Posterior vena cava (tissue), 2 donors: ENCODE measurements at places on chromosomes 2 and 18. TPM values are rescaled to one million over a fixed set of nuclear protein-coding genes. Genes with fewer than 3 reads are reported as not detected.

UGT1A10 gene
- total RNA-seq = not detected

ASAP2 gene
- 31.3 TPM for total RNA-seq

IL18RAP gene
- 4.1 TPM for total RNA-seq

TUBA4B gene
- total RNA-seq = not detected

OTX1 gene
- total RNA-seq = not detected

RBM43 gene
- 5.0 TPM for total RNA-seq

QPCT gene
- total RNA-seq = 3.2 TPM

REG1B gene
- total RNA-seq = 0.69 TPM

LRRFIP1 gene
- 180 TPM for total RNA-seq

TFPI gene
- total RNA-seq = 109 TPM

ABHD1 gene
- 0.48 TPM for total RNA-seq

RBM44 gene
- 1.6 TPM for total RNA-seq

SERPINB12 gene
- total RNA-seq = not detected

GRCh38 chr2:18464913-18465312 is 95.5 kb downstream of the RDH14 start:
- no peak for DNase-seq

GRCh38 chr2:101011152-101011551 is 9.1 kb downstream of the RPL31 start:
- no peak for DNase-seq

DNA sequence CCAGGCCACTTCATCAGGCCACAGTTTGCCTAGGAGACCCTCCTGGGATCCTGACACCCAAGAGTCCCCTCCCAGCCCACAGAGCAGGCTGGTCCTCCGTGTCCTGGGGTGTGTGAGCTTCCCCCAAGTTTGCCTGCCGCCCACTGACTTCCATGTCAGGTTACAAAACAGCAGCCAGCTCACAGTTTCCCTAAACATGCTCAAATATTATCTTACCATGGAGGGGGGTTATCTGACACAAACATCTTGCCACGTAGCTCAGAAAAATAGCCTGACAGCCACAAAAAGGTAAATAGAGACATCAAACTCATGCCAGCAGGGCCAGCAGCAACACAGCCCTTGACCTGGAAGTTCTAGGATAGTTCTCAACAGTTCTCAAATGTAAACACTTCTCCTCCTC is 346.5 kb downstream of the TNS1 start:
- no peak for DNase-seq

- DNase-seq = no peak
These were observed 58.0 kb downstream of the DDX1 start for GRCh38 chr2:15649561-15650255.

- DNase-seq = no peak
These were observed 608.5 kb downstream of the RNF144A start for GRCh38 chr2:7525746-7526145.

- no peak for DNase-seq
These were observed 58.7 kb downstream of the L3MBTL4 start for GRCh38 chr18:6355789-6356589.

- no peak for DNase-seq
These were observed 1.3 kb downstream of the DCDC2C start for GRCh38 chr2:3704692-3705091.

DNA sequence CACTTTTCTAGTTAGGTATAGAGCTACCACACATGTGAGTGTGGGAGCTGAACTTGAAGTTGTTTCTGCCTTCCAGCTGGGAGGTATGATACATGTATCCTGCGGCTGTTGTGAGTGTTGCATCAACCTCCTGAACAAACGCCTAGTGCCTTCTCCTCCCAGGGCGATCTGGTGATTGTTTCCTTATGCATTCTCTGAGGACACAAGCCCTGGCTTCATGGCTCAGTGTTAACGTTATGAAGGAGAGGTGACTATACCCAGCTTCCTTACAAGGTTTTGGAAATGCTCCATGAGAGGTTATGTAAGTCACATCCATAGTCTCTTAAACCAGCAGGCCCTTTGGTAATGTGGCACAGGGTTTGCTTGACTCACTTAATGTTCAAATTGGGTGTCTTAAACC is 64.9 kb downstream of the SPRED2 start:
- no peak for DNase-seq

DNA sequence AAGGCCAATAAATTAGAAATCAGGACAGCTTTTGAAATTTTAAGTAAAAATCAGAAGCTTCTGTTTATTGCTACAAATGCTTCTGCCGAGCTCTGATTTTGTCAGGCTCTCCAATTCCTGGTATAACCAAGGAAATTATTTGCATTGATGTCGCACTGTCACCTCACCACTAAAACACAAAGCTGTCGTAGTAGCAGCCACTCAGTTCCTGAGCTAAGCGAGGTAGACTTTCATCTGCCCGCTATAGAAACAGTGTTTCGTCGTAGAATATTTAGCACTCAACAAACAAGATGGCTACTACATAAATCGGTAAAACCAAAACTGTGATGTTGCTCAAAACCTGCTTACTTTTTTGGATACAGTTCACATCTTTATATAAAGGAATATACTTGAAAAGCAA is 141.3 kb upstream of the FOSL2 start:
- no peak for DNase-seq

GRCh38 chr2:7824211-7824610 is 857.6 kb upstream of the ID2 start:
- DNase-seq = no peak

- DNase-seq = peak; percentile 9
These were observed 16.2 kb upstream of the RHOB start for GRCh38 chr2:20430461-20431300.

DNA sequence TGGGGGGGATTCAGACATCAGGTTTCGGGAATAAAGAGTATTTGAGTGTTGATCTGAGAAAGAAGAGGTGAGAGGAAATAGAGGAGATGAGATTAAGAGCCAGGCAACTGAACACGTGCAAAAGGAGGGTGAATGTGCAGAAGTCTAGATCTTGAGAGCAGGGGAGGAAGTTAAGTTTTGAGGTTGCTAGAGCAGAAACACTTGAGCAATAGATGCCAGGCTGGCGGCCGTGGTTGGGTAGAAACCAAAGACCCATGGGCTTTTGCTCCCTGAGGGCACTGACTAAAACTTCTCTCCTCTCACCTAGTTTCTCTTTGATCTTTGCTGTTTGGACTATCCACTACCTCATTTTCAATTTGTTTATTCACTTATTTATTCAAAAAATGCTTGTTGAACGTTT is 116.0 kb downstream of the CDC42EP3 start:
- DNase-seq = peak; percentile 80

DNA sequence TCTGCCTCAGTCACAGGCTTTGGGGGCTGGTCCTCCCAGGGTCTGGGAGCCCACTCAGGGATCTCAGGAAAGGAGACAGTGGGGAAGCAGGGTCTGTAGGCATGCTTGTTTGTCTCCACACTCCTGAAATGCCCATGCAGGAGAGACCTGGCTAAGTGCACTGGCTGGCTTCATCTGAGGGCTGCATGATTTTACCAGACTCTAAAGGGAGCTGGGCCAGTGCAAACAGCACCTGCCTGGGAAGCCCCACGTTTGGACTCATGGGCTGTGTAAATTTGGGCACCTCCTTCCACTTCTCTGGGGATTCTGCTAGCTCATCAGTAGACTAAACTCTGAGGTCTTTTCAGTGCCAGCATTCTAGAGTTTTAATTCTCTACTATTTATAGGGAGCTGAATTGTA is 33.7 kb downstream of the LYPD1 start:
- DNase-seq = no peak

DNA sequence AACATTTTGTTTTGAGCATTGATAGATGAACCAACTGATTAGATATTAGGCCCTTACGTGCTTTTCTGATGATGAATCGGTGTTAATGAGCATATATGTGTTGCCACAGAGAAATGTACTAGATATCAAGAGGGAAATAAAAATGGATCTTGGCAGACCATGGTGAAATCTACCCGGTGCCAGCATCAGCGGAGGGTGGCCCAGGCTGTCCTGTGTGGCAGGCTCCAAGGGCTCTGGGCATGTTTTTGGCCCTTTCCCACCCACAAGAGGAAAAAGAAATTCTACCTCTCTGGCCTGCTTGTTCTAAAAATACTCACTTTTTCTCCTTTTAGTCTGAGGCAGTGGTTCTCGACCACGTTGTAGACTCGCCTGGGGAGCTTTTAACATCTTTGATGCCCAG is 154.2 kb downstream of the CTIF start:
- no peak for DNase-seq

- DNase-seq = peak; percentile 73
These were observed 14.4 kb upstream of the ALLC start for GRCh38 chr2:3643371-3644245.

DNA sequence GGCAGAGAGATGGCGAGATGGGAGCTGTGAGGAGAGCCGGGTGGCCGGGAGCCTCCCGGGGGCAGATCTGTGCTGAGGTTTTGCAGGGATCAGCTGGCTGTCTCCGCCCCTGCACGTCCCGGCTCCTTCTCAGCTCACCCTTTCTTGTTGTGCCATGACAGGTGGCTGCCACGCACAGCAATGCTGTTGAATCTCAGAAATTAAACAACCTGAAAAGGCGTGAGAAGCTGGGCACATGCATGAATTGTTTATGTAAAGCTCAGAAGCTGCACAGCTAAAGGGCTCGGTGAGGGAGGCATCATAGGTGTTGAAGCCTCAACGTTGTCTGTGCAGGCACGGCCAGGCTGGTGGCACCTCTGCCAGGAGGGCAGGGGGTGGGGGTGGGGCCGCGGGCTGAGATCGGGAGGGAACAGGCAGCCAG is 858 bp upstream of the RTP5 start:
- no peak for DNase-seq

GRCh38 chr2:55965966-55966365 is 42.4 kb upstream of the EFEMP1 start:
- no peak for DNase-seq

GRCh38 chr2:138676619-138677021 is 103.6 kb downstream of the NXPH2 start:
- no peak for DNase-seq

GRCh38 chr18:76265497-76266235 is 229.4 kb downstream of the ZNF516 start:
- DNase-seq = no peak

- no peak for DNase-seq
These were observed 268.5 kb upstream of the HDAC4 start for GRCh38 chr2:239669181-239669898.

DNA sequence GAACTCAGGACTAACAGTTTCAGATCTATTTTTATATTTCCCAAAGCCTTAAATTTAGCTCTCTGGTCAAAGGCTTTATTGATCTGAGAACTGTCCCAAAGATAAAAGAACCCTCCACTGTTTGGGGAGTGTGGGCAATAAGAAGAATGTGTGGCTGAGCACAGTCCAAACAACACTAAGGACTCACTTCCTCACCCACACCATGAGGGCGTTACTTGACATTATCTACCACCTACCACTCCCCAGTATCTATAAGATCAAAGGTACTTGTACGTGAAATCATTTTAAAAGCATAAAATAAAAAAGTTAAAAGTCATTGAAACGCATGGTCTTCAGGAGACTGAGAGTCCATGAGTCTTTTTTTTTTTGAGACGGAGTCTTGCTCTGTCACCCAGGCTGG is 54.6 kb upstream of the NFU1 start:
- no peak for DNase-seq

DNA sequence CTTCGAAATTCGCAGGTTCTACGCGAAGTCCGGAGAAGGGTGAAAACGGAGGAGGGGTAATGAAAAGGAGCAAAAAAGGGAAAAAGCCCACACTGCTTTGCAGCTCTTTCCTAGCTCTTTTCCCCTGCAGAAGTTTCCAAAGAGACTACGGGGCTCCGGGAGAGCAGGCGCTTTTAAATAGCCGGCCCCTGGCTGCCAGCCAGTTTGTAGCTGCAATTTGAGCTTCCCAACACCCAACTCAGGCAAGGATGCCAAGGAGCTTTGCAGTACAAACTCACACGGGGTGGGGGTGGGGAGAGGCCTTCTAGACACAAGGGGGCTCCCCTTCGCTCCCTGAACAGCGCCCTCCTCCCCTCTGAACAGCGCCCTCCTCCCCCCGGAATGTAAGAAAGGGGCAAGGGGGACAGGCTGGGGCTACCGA is at the start of gene IGFBP5:
TSS of gene IGFBP5 (minus strand) at position 149 of the 421 bp plus-strand sequence. CDS start 774 bp downstream, outside the sequence.
- peak; percentile 95 for DNase-seq

DNA sequence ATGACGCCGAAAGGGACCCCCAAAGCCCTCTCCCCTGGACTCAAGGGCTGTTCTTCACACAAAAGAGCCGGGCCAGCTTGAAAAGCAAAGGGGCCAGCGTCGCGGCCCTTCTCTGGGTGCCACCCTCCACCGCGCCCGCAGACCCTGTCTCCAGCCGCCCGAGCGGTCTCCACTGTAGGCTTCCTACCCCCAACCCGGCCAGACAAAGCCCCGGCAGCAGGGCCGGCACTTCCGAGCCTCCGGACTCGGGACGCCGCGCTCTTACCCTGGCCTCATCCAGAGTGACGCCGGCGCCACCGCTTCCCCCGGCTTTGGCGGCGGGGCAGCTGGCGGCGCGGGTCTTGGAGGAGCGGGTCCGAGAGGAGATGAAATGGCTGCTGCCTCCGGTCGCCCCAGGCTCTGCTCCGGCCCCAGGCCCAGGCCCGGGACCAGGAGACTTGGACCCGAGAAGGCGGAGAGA is 603 bp downstream of the ATAD2B start:
- peak; percentile 85 for DNase-seq

DNA sequence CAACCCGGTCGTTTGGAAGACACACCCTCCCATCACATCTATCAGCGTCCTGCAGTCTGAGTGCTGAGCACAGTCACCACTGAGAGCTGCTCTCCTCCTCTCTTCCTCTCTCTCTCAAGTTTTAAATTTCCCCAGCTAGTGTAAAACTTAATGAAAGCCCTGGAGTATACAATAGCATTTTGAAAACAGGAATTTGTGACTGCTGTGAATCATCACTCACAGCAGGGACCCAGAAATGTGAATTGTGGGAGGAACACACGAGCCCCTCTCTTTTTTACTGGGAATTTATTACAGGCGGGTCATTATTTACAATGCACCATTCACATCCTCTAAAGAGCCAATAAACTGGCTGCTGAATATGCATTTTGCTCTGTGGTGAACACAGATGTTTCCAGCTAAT is 185.0 kb upstream of the SMIM21 start:
- DNase-seq = no peak

- no peak for DNase-seq
These were observed 507.6 kb downstream of the SUCLG1 start for GRCh38 chr2:83951378-83951947.

DNA sequence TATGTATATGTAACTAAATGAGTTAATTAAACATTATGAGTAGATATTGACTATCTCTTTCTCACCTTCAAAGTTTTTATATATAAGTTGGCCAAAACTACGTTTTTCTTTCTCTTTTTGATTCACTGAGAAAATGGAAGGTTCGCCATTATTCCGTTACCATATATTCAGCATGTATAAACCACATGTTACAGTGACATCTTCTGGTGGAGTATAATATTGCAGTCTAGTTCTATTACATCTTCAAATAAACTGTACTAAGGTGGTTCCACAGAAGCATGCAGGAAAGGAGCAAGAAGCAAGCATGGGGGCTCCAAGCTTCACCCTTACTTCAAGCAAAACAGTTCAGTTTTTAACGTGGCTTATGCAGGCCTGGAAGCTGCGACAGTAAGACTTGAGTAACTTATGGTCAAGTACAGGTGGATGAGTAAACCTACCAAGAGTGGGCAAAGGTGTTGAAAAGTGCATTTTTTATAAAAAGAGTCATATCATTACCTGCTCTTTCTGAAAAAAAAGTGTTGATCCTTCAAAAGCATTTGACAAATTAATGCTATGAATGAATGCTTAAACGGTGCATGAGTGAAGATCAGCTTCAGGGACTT is 129.8 kb upstream of the RAB6C start:
- DNase-seq = no peak

GRCh38 chr2:83054751-83055150 is 1404.3 kb downstream of the SUCLG1 start:
- no peak for DNase-seq

- DNase-seq = no peak
These were observed 18.3 kb upstream of the CDC42EP3 start for GRCh38 chr2:37689751-37690150.
